Activated naive CD8-positive, alpha-beta T cell treated with anti-CD3 and anti-CD28 coated beads, Interleukin-2, amount 10 ng/mL, durations not matched to agents 7 days and 5 days (primary cell): ENCODE measurements at places on chromosomes 12 and 14. TPM values are rescaled to one million over a fixed set of nuclear protein-coding genes. Genes with fewer than 3 reads are reported as not detected.
A peak's percentile ranks its signal among the peaks of the same experiment; 100 is the strongest.

The RTL1 gene
- total RNA-seq: not detected

- no peaks in the 10 kb centered on the region for H3K27me3 ChIP-seq
- no peak overlapping the region for H3K4me3 ChIP-seq
- no peaks in the 10 kb centered on the region for H3K36me3 ChIP-seq
- no peaks in the 10 kb centered on the region for H3K4me1 ChIP-seq
- DNase-seq: no peak
These were observed 728.7 kb downstream of the GALC start for GRCh38 chr14:87264272-87264785.

DNA sequence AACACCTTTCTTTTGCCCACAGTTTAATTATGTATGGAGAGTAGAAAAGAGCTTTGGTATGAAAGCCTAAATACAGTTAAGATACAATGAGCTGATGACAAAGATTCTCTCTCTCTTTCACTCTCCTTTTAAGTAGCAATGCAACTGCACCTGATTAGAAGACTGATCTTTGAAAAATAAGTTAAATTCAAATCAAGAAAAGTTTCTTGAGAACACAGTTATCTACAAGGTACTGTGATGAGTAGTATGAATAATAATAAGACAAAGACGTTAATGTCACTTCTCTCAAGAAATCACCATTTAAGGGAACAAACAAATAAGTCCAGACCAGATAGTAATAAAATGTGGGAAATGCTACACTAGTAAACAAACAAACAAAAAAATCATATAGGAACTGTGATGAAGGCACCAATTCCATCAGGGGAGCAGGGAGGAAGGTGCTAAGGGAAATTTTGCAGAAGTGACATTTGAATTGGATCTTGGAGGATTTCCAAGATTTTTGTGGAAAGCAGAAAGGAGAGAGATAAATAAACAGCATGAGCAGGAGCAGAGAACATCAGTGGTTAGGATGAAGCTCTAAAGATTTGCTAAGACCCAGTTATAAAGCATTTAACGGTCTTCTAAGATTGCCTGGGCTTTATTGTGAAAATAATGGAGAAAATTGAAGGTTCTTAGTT, 65.2 kb upstream of the STK38L start:
- no peaks in the 10 kb centered on the region for H3K27me3 ChIP-seq
- H3K4me3 ChIP-seq: no peak overlapping the region
- H3K4me1 ChIP-seq: peaks cover 14% of the 10 kb centered on the region
- no peaks in the 10 kb centered on the region for H3K36me3 ChIP-seq

DNA sequence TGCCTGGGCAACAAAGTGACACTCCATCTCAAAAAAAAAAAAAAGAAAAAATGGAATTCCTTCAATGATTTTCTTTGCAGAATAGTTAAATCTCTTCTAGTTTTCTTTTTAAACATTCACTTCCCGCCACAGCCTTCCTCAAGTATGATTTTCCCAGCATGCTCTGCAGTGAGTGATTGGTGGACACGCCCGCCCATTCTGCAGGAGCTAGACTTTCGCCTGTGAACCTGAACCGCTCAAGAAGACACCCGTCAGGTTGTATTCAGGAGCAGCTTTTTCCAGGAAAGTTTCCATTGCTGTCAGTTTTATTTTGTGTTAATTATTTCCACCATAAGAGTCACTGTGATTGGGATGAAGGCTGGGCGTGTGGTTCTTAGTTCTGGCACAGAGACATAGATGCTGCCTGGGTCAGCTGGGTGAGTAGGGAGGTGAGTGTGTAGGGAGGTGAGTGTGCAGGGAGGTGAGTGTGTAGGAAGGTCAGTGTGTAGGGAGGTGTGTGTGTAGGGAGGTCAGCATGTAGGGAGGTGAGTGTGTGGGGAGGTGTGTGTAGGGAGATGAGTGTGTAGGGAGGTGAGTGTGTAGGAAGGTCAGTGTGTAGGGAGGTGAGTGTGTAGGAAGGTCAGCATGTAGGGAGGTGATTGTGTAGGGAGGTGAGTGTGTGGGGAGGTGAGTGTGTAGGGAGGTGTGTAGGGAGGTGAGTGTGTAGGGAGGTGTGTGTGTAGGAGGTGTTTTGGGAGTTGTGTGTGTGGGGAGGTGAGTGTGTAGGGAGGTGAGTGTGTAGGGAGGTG, 76.2 kb downstream of the KIF26A start:
- H3K27ac ChIP-seq: no peak overlapping the region
- no peak overlapping the region for H3K4me3 ChIP-seq
- no peak for DNase-seq
- no peaks in the 10 kb centered on the region for H3K4me1 ChIP-seq
- no peaks in the 10 kb centered on the region for H3K36me3 ChIP-seq

The SLC5A8 gene
- not detected for total RNA-seq

The GYS2 gene
- 0.14 TPM for total RNA-seq

GRCh38 chr12:131690320-131690719, 20.6 kb upstream of the SFSWAP start:
- H3K4me3 ChIP-seq: no peak overlapping the region
- H3K27me3 ChIP-seq: no peaks in the 10 kb centered on the region

DNA sequence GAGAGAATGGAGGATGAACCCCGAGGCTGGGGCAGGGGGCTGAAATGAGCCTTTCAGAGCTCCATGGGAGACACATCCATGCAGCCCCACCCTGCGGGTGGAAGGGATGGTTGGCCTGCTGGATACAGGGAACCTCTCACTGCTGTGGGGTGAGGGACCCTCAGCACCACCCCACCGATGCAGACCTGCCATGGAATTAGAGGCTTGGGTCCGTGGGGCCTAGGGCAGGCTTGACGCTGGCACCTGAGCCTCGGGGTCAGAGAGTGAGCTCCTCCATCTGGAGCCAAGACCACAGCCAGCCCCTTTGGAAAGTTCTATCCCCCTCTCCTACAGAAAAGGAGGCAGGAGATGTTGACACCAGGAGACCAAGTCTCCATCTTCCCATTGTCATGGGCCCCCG, 7.4 kb upstream of the KRT74 start:
- H3K4me1 ChIP-seq: peaks cover 18% of the 10 kb centered on the region
- H3K36me3 ChIP-seq: no peaks in the 10 kb centered on the region
- H3K27me3 ChIP-seq: peaks cover 13% of the 10 kb centered on the region
- H3K4me3 ChIP-seq: no peak overlapping the region
- peak; percentile 11 for DNase-seq

DNA sequence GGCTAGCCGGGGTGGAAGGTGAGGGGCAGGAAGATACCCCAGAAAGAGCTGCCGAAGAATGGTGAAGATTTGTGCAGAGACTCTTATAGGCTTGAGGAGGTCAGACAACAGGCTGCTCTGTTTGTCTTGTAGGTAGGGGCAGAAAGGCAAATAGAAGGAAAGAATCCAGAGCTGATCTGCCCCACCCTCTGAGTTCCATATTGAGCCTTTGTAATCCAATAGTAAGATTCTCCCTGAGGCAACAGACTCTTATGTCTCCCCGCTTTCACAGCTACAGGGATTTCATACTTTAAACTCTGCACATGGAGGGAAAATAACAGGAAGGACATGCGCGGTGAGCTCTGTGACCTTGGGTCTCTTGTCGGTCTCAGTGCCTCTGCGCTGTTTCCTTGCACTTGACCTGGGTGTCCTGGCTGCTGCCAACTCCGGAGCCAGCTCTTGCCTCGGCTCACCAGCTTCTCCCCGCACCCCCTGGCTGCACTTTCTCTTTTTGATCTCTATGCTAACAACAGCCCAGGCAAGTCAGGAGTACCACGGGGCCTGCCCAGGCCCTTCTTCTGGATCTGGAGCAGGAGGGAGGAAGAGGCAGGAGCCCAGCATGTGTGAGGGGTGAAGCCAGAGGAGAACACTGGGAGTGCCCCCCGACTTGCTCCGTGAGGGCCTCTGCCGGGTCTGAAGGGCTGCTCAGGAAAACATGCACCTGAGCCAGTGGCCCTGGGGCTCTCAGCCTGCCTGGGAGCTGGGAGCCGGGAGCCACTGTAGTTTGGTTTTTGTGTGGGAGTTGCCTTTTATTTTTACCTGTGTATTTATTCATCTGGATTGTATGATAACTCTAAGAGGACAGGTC, 75.8 kb downstream of the PPP1R36 start:
- H3K36me3 ChIP-seq: no peaks in the 10 kb centered on the region
- no peak overlapping the region for H3K27ac ChIP-seq
- DNase-seq: no peak
- H3K4me3 ChIP-seq: no peak overlapping the region
- peaks cover 31% of the 10 kb centered on the region for H3K27me3 ChIP-seq

GRCh38 chr12:20629414-20630156, 65.5 kb upstream of the SLCO1C1 start:
- no peaks in the 10 kb centered on the region for H3K27me3 ChIP-seq
- H3K4me1 ChIP-seq: no peaks in the 10 kb centered on the region
- no peak overlapping the region for H3K27ac ChIP-seq
- DNase-seq: no peak

The NGDN gene
- total RNA-seq: 48.0 TPM

GRCh38 chr12:8603286-8603685, 9.4 kb downstream of the AICDA start:
- H3K4me3 ChIP-seq: no peak overlapping the region
- H3K4me1 ChIP-seq: no peaks in the 10 kb centered on the region
- no peaks in the 10 kb centered on the region for H3K36me3 ChIP-seq
- DNase-seq: no peak
- H3K27ac ChIP-seq: no peak overlapping the region
- H3K27me3 ChIP-seq: peaks cover 35% of the 10 kb centered on the region

DNA sequence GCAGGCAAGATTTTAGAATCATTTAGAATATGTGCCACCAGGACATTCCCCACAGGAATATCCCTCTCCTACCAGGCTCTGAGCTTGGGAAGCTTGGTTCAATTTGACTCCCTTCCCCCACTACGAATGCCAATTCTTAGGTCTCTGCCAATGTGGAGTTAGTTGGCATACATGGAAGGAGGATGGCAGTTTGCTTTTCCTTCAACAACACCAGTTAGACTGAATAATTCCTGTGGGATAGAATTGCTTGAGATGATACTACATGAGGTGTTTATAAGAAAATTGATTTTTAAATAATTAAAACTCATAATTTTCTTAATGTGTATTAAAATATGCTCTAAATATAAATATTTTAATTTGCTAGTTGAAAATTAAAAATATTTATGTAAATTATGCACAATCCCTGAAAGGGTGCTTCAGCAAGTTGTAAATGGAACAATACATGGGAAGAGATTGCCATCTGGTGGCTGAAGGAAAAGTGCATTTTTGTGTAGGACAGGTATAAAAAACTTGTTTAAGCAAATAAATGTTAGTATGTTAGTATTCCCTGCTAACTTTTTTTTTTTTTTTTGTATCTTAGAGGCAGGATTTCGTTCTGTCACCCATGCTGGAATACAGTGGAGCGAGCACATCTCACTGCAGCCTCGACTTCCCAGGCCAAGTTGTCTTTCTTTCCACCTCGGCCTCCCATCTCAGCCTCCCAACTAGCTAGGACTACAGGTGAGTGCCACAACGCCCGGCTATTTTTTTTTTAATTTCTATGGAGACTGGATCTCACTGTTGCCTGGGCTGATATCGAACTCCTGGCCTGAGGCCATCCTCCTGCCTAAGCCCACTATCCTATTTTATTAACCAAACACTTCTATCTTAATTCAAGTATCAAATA, 25.8 kb upstream of the STRAP start:
- H3K4me1 ChIP-seq: no peaks in the 10 kb centered on the region
- H3K36me3 ChIP-seq: no peaks in the 10 kb centered on the region
- no peak overlapping the region for H3K27ac ChIP-seq
- H3K27me3 ChIP-seq: peaks cover 9% of the 10 kb centered on the region

The RIMBP2 gene
- not detected for total RNA-seq

DNA sequence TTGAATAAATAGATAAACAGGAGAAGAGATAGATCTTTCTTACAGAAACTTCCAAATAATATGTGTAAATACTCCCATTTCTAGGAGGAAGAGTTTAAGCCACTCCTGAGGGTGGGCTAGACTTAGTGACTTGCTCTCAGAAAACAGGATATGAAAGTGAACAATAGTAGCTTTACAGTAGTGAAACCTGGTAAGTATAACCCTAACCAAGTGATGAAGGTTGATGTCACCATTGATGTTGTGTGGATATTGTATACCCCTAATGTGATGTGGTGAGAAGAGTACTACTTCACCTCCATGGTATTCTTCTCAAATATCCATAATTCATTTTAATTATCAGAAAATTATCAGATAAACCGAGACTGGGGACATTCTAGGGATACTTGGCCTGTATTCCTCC, 20.9 kb downstream of the AKAP6 start:
- H3K4me1 ChIP-seq: peaks cover 3% of the 10 kb centered on the region
- H3K4me3 ChIP-seq: no peak overlapping the region
- no peaks in the 10 kb centered on the region for H3K27me3 ChIP-seq
- H3K27ac ChIP-seq: no peak overlapping the region
- no peaks in the 10 kb centered on the region for H3K36me3 ChIP-seq
- no peak for DNase-seq

The PZP gene
- not detected for total RNA-seq

GRCh38 chr12:32197421-32197820, 90.8 kb downstream of the BICD1 start:
- no peak overlapping the region for H3K27ac ChIP-seq
- H3K27me3 ChIP-seq: no peaks in the 10 kb centered on the region
- peaks cover 3% of the 10 kb centered on the region for H3K4me1 ChIP-seq
- no peak for DNase-seq

DNA sequence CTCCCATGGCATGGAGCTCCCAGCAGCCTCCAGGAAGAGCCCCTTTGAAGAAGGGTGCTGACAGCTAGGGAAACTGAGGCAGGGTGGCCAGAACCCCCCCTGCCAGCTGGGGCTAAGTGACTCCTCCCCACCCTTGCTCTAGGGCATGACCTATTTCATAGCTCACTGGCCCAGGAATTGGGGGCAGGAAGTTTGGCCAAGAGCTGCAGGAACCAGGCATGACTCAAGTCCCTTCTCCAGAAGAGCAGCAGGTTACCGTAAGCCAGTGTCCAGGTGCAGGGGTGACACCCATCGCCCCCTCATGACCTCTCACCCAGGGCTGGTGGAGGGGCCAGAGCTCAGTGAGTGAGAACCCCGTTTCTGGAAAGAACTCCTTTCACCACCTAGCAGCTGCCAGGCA, 1.9 kb downstream of the RASAL1 start:
- no peaks in the 10 kb centered on the region for H3K36me3 ChIP-seq
- peaks cover 2% of the 10 kb centered on the region for H3K27me3 ChIP-seq
- H3K27ac ChIP-seq: no peak overlapping the region

The OAS1 gene
- total RNA-seq: 141 TPM

DNA sequence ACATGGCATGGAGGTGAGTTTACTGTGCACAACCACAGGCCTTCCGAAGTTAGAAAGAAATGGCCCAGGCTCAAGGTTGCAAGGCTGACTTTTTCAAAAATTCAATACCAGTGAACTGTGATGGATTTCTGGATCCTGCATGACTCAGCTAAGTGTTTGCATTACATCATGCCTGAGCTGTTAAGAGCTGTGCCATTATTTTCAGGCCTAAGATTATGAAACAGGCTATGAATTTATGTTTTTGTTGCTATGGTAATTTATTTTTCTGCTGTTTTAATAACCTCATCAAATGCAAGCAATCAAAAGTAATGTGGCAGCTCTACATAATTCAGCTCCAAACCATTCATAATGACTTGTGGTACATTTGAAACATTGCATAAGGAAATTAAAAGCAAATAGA, 457.7 kb upstream of the TMEM132C start:
- DNase-seq: no peak

The EIF5 gene
- total RNA-seq: 222 TPM

- H3K4me3 ChIP-seq: no peak overlapping the region
- DNase-seq: no peak
- H3K27ac ChIP-seq: no peak overlapping the region
- H3K27me3 ChIP-seq: no peaks in the 10 kb centered on the region
- H3K4me1 ChIP-seq: peaks cover 14% of the 10 kb centered on the region
- peaks cover 9% of the 10 kb centered on the region for H3K36me3 ChIP-seq
These were observed 33.8 kb downstream of the STK38L start for GRCh38 chr12:27277846-27278260.

- no peak for DNase-seq
- peaks cover 21% of the 10 kb centered on the region for H3K4me1 ChIP-seq
- peaks cover 10% of the 10 kb centered on the region for H3K36me3 ChIP-seq
- H3K4me3 ChIP-seq: no peak overlapping the region
- H3K27me3 ChIP-seq: no peaks in the 10 kb centered on the region
These were observed 459.6 kb upstream of the RGS6 start for GRCh38 chr14:71472356-71473340.

The KRR1 gene
- 59.1 TPM for total RNA-seq
